ENCODE measurements at places on chromosomes 4 and X. TPM values are rescaled to one million over a fixed set of nuclear protein-coding genes. Genes with fewer than 3 reads are reported as not detected.

SEC24B gene
- 20.2 TPM for total RNA-seq

LINC00632 gene
- total RNA-seq = 16.8 TPM

PYURF gene
- total RNA-seq = 103 TPM

SOX3 gene
- not detected for total RNA-seq

FABP2 gene
- not detected for total RNA-seq

AMOT gene
- 1.2 TPM for total RNA-seq

AFF2 gene
- not detected for total RNA-seq

GBA3 gene
- total RNA-seq = not detected

MAP7D2 gene
- not detected for total RNA-seq

PROM1 gene
- not detected for total RNA-seq

MAGEB10 gene
- total RNA-seq = not detected

DNAAF6 gene
- not detected for total RNA-seq

CTAG1B gene
- not detected for total RNA-seq

SMS gene
- 174 TPM for total RNA-seq

IRS4 gene
- total RNA-seq = not detected

RADX gene
- total RNA-seq = 1.2 TPM

CT47B1 gene
- total RNA-seq = not detected

FGFBP2 gene
- not detected for total RNA-seq

PCDH18 gene
- total RNA-seq = 65.7 TPM

PRRG1 gene
- total RNA-seq = 10.7 TPM

PITX2 gene
- total RNA-seq = not detected
